ENCODE measurements at places on chromosomes 11 and 22.
A peak's percentile ranks its signal among the peaks of the same experiment; 100 is the strongest.

- no peak for DNase-seq
These were observed 14.2 kb downstream of the SCUBE2 start for GRCh38 chr11:9077164-9077563.

GRCh38 chr11:108818971-108819370 is 154.1 kb downstream of the DDX10 start:
- DNase-seq, result no peak

- DNase-seq, result no peak
These were observed 287 bp downstream of the RPS13 start for GRCh38 chr11:17077240-17077519.

DNA sequence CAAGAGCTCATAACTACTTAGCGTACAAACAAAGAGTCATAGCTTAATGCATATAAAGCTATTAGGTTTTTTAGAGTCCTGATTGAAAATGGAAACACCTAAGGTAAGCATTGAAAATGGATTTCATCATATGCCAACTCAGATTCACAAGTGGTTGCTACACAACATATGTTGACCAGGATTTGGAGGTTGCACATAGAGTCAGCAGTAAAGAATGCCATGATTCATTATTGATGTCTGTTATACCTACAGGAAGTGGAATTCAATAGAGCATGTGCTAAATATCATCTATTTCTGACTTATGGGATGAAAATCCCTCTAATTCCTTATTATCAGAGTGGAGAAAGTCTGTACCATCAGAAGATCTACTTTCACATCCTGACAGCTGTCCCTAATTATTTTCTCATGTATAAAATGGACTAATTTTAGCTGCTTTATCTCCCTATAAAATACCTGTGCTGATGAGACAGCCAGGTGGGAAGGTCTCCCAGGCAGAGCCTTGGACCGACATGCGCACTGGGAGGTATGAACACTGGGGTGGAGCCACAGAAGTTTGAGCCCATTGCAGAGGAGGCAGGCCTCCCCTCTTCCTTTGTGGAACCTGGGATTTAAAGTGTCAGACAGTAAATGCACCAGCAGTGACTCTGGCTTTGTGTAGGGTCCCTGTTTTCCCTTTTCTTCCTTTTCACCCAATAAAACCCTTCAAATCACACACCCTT is 204.2 kb downstream of the AASDHPPT start:
- DNase-seq, result no peak

GRCh38 chr22:40007853-40008710 is 13.3 kb downstream of the FAM83F start:
- DNase-seq, result peak; percentile 50

- no peak for DNase-seq
These were observed 203.6 kb downstream of the TRIM29 start for GRCh38 chr11:119934267-119934666.

DNA sequence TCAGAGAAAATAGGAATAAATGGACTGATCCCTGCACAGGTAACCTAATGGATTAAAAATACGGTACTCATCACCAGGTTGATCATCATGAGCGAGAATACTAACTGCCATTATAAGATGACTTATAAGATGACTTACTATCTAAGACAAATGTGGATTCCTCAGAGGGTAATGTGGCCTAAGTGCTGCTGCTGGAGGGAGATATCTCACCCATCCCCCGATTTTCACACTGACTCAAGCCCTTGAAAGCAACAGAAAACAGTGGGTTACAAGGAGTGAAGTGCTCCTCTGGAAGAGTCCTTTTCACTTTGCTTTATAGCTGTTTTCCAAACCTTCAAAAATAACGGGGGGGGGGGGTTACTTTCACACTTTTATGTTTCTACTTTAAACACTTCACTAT is 920 bp downstream of the TMEM218 start:
- no peak for DNase-seq

DNA sequence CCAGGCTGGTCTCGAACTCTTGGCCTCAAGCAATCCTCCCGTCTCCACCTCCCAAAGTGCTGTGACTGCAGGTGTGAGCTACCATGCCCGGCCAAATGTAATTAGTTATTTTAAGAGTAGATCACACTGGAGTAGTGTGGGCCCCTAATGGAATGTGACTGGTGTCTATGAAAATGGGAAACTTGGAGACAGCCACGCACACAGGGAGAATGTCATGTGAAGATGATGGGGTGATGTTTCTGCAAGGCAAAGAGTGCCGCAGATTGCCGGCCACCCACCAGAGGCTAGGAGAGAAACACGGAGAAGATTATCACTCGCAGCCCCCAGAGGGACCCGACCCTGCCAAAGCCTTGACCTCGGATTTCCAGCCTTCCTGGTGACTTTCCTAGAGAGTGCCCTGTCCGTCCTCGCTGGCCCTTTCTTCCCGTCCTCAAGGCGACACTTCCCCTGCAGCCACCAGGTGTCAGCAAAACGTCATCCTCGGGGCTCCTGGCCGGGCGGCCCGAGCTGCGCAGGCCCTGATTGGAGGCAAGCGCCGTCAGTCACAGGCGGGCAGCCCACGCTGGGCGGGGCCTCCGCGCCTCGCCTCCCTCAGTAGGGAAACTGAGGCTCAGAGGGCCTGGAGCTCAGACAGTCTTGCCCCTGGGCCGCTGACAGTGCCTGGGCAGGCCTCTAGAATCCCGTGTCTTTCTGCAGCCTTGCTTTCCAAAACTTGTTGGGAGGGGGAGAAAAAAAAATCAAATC is 16.3 kb downstream of the CRYBB2 start:
- peak; percentile 46 for DNase-seq

GRCh38 chr11:134544095-134544815 is 132.2 kb upstream of the B3GAT1 start:
- DNase-seq, result no peak

- DNase-seq, result no peak
These were observed 507.6 kb downstream of the INSC start for GRCh38 chr11:15622231-15622890.

DNA sequence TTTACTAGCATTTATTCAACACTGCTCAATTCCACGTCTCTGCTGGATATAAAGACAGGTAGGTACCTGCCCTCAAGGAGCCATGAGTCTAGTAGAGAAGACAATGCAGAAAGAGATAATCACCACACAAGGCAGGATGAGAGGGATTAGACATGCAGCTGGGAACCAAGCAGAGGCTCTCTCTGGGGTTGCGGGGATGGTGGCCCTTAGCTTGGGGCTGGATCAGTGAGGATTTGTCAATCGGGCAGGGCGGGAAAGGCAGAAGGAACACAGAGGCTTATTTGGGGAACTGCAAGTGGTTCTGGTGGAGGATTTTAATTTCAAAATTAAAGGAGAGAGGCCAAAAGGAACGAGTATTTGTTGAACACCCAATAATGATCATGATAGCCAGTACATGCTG is 8.5 kb upstream of the DMC1 start:
- DNase-seq, result no peak

DNA sequence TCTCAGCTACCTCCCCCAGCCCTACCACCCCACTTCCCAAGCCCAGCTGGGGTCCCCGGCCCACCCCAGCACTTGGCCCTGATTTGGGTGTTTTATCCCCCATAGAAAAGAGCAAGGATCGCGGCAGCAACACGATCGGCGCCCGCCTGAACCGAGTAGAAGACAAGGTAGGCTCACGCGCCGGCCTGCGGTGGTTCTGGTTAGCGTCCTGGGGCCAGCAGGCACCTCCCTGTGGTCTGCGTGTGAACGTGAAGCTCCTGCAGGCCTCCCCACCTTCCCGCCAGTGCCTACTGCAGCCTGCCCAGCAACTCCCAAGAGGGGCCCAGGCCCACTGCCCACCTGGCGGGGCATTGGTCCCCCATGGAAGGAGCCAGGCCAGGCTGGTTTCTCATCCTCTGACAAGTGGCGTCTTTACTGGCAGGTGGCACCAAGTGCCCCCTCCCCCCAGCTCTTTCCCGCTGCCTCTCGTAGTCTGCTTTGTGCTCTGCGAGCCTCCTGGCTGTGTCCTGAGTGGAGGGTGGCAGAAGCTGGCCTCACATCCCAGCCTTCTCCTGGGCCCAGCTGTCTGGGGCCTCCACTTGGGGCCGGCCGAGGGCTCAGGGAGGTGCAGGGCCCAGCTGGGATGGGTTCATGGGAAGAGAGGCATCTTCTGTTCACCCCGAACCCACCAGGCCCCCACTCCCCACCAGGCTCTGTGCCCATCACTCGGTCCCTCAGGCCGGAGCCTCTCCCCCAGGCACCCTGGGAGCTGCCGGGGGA is 78.3 kb upstream of the KCNQ1OT1 start:
- no peak for DNase-seq

GRCh38 chr22:37631448-37632173 is 7.9 kb upstream of the SH3BP1 start:
- DNase-seq, result no peak

DNA sequence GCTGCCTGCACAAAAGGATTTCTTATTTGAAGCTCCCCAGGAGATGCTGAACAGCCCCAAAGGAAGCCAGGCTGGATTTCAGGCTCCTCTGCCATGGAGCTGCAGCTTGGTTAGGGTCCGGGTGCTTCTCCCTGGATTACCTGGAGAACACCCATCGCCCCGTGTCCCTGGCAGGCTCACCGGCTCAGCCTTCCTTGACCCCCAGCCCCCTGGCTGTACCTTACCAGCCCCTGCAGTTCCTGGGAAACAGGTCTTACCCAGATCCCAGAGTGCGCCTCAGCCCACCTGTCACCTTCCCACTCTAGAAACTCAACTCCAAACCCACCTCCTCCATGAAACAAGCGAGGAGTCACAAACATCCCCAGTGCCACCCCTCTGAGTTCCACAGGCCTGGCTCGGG is 45.3 kb upstream of the CD5 start:
- DNase-seq, result no peak

GRCh38 chr11:104484804-104485554 is 321.0 kb upstream of the PDGFD start:
- DNase-seq, result no peak

- no peak for DNase-seq
These were observed 24.4 kb downstream of the DDI1 start for GRCh38 chr11:104060820-104061219.

- no peak for DNase-seq
These were observed 2.6 kb downstream of the TBX10 start for GRCh38 chr11:67636962-67637361.

DNA sequence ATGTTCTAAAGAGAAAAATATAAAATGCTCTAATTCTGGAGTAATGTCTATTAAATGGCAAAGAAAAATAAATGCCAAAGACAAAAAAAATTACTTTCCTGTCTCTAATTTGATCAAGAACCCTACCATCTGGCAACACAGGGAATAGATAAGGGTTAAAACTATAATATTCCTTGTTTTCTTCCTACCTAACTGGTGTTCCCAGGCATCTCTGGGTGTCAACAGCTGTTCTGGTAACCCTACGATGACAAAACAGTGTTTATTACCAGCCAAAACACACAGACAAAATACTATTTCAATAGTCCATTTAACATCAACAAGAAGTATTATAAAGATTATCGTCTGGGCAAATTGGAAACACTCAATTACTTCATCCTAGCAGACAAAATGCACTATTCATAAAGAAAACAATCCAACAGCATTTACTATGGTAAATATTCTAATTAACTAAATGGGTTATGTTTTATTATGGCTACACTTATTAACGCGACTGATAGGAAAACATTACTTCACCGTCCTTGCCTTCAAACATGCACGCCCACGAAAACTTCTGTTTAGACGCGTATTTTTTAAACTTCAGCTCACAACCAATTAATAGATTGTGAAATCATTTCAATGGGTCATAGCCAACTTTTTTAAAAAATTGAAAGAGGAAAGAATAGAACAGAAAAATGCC is 50.6 kb downstream of the LGR4 start:
- DNase-seq, result no peak

DNA sequence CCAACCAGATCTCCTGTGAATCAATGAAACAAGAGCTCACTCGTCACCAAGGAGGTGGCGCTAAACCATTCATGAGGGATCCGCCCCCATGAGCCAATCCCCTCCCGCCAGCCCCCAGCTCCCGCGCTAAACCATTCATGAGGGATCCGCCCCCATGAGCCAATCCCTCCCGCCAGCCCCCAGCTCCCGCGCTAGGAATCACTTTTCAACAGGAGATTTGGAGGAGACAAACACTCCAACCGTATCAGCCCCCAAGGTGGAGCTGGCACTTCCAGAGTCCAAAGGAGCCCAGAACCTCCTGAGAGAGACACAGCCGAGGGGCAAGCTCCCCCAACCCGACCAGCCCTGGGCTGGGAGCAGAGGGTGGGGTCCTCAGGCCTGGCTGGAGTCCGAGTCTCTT is 40.9 kb upstream of the PRR5 start:
- no peak for DNase-seq

DNA sequence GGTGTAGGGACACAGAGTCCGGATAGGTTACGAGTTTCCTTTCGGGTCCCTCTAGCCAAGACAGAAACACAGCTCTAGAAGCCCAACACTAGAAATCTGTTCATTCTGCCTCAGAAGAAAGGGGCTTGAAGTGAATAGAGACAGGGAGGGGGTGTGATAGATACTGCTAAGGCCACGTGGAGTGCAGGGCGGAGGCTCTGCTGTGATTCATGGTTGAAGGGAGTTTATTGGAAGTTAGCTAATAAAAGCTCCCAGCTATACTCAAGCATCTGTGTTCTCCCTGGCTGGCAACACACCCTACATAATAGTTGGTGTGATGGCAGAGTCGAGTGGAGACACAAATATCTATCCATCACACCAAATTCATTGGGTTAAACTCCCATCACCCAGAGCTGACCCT is 337.4 kb downstream of the CADM1 start:
- no peak for DNase-seq

DNA sequence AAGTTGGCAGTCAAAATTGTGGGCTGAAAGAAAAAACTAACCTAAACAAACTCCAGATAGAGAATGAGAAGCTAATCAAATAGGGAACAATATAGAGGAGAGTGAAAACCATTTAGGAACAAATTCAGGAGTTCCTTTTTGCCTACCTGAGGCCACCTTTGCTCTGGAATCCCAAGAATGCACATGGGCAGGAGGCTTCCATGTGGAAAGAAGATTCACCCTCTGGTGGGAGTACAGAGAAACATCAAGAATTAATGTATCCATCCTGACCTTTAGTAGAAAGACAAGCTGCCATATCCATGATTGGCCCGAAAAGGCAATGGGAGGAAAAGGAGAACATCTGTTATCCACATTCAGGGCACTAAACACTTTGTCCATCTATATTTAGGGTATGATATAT is 35.0 kb upstream of the MRGPRX1 start:
- DNase-seq, result no peak

GRCh38 chr11:10413268-10413667 is 41.8 kb upstream of the AMPD3 start:
- DNase-seq, result peak; percentile 63

- no peak for DNase-seq
These were observed 58.4 kb downstream of the CD82 start for GRCh38 chr11:44623731-44624491.

- DNase-seq, result no peak
These were observed 37.8 kb upstream of the SORL1 start for GRCh38 chr11:121414141-121414913.

DNA sequence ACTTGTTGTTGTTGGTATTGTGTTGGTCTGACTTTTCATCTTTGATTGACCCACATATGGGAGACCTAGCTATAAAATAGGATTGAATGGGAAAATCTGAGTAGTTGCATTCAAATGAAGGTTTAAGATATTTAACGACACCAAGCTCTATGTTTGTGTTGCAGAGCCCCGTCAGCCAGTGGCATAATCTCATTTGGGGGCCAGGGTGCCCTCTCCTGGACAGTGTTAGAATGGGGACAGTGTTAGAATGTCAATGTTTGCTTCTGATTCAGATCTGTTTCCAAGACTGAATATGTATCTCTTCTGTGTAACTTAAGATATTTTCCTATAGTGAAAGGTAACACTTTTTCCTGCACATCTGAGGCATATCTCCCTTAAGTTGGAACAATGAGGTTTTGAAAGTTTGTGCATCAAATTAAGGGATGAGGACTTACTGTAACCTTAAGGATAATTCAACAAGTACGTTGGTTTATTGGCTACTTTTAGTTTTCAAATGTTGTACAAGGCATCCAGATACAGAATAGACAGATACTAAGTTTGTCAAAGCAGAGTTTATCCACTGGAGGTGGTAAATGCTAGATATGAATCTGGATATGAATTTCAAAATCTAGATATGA is 5.3 kb upstream of the OR52M1 start:
- DNase-seq, result no peak

Data from CD4-positive, alpha-beta T cell treated with Interferon gamma for 1 hour (primary cell).